Uterus (tissue), 4 donors: ENCODE measurements at places on chromosomes 2 and 18. TPM values are rescaled to one million over a fixed set of nuclear protein-coding genes. Genes with fewer than 3 reads are reported as not detected.

Gene ABCG8
- not detected for total RNA-seq

GRCh38 chr18:61822879-61823278, 69.9 kb downstream of the RNF152 start:
- no peak for DNase-seq

DNA sequence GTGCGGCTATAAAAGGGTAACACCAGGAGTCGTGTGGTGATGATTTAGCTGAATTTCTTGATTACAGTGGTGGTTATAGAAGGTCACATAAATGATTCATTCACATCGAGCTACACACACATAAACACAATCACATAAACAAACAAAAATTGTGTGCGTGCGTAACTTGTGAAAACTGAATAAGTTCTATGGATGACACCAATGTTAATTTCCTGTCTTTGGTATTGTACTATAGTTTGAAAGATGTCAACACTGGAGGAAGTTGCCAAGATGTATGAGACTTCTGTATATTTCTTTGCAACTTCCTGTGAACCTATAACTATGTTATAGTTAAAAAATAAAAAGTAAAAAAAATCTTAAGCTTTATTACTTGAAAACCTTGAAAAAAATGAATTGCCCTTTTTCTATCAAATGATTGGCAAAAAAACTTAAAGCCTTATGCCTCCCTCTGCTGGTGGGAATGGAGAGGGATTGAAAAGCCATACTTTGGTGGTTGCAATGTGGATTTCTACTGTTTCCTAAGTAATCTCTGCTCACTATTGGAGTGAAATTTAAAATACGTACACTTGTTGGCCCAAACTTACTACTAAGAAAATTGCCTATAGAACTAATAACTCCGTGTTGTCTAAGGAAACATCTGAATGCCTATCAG, 227.7 kb downstream of the RPIA start:
- no peak for DNase-seq

DNA sequence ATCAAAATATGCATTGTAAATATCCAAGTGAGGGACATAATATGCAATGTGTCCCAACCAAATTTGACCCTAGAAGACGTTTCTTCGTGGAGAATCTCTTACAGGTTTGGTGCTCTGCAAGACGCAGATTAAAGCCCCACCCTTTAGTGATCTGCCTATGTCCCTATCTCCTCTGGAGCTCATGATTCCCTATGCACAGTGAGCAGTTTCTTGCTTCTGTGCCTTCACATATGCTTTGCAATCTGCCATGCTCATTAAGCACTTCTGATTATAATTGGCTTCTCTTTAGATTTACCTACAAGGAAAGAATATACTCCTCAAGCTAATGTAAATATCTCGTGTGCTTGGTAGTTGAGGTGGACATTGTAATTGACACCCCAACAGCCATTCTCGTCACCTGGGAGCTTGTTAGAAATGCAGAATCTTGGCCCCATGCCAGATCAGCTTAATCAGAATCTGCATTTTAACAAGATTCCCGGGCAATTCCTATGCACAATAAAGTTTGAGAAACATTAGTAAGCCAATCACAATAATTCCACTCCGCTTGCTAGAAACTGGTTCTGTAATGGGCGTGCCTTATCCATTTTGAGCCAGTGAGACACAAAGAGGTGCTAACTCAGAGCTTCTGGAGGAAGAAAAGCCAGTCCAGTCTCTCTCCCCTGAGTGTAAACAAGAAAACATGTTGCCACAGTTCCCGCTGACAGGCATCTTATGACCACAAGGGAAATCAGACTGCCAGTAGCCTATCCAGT, 2.8 kb upstream of the PUM2 start:
- no peak for DNase-seq
